ENCODE measurements at places on chromosomes 5 and 9.

DNA sequence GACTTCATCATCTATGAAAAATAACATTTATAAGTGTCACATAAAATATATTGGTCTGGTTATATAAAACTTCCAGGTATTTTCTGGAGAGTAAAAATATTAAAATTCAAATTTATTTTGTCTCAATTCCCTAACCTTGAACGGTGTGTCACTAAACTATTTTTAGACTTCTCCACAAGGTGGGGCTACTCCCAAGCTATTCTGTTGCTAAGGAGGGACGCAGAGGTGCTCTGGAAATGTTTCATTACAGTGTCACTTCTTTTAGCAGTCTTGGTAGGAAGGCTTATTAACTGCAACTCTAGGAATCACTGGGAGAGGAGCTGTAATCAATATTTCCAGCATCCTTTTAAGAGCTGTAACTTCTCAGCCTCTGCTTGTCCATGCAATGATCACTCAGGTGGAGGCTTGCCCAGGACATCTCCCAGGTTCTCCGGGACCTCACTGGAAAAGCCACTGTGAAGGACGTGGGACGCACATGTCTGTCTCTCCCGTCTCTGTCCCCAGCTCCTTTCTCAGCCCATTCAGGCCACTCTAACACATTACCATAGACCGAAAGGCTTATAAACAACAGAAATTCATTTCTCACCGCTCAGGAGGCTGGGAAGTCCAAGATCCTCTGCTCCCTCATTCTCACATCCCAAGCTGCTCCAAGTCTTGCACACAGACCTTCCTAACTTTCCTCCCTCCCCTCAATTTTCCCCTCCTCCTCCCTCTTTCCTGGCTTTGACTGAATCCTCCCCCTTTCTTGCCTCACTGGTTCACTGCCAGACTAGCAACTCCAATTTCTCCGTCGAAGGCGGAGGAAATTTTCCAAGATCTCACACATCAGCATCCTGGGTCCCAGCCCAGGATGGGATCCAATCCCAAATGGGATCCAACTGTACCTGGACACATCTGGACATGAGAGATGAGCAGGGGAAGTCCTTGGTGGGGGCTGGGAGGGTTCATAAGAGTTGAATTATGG is 32.7 kb upstream of the DNAH5 start:
- no peak for DNase-seq
- no peaks in the 10 kb centered on the region for H3K27me3 ChIP-seq
- no peak overlapping the region for H3K4me3 ChIP-seq
- H3K4me1 ChIP-seq = peaks cover 18% of the 10 kb centered on the region
- H3K27ac ChIP-seq = peak overlapping the region; percentile 79
- H3K36me3 ChIP-seq = no peaks in the 10 kb centered on the region

- no peak overlapping the region for H3K4me3 ChIP-seq
- DNase-seq = no peak
- H3K36me3 ChIP-seq = no peaks in the 10 kb centered on the region
- H3K27me3 ChIP-seq = no peaks in the 10 kb centered on the region
- H3K4me1 ChIP-seq = 0 out of 2 replicates have a peak, but pooled peaks cover 3% of the 10 kb centered on the region
These were observed 48.9 kb upstream of the IL17B start for GRCh38 chr5:149428032-149428431.

DNA sequence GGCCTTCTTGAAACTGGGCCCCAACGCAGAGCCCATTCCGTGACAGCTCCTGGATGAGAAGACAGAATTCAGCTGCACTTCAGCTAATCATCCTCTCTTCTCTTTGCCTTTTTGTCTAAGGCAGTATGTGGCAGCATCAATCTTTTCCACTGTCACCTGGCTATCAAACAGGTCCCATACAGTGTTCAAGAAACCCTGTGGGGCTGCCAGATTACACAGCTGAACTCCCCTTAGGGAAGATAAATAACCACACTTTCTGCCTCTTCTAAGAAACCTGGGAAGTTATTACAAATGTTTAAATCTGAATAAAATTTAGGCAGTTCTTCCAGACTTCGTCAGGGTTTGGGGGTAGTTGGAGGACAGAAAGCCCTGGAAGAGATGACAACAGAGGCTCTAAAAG is 61.0 kb downstream of the SPEF2 start:
- no peak overlapping the region for H3K4me3 ChIP-seq
- H3K36me3 ChIP-seq = no peaks in the 10 kb centered on the region
- no peaks in the 10 kb centered on the region for H3K27me3 ChIP-seq
- H3K27ac ChIP-seq = no peak overlapping the region
- no peaks in the 10 kb centered on the region for H3K4me1 ChIP-seq
- no peak for DNase-seq

GRCh38 chr9:108973895-108974294 is 39.4 kb downstream of the CTNNAL1 start:
- no peaks in the 10 kb centered on the region for H3K27me3 ChIP-seq
- H3K27ac ChIP-seq = no peak overlapping the region
- H3K36me3 ChIP-seq = peaks cover 6% of the 10 kb centered on the region
